Nucleus accumbens (tissue), 56 donors: ENCODE measurements at places on chromosomes 2 and 18.

- no peak for DNase-seq
Observed at GRCh38 chr18:43278355-43278754, 1.1 kb upstream of the SYT4 start.

DNA sequence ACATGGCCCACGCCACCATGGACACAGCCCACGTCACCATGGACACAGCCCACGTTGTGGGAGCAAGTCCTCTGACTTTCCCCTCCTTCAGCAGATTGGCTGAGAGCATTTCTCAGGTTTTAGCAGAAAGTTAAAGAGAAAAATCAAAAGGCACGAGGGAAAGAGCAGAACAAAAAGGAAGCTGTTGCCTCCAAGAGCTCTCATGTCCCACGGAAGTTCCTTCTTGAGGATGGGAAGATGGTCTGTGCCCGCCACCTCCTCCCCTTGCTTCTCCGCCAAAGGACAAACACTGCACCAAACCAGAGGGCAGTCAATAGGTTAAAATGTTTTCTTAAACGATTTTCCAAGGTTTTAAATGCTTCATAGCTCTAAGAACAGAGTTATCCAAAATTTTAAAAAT, 148.4 kb downstream of the HDAC4 start:
- no peak for DNase-seq

DNA sequence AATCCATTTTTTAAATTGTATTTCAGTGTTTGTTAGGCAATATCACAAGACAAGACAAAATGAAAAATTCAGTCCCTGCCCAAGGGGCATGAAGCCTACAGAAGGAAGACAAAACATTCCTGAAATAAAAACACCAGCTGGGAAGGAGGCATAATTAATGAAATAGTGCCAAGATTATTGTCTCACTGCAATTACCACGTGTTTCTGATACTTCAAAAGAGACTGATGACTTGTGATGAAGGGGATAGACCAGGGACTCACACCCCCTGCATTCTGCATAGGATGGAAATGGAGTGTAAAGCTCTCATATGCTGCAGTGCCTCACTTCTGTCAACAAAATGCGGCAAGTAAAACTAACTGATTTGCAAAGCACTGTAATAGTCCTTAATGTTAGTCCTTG, 178.1 kb downstream of the BARD1 start:
- DNase-seq: no peak

DNA sequence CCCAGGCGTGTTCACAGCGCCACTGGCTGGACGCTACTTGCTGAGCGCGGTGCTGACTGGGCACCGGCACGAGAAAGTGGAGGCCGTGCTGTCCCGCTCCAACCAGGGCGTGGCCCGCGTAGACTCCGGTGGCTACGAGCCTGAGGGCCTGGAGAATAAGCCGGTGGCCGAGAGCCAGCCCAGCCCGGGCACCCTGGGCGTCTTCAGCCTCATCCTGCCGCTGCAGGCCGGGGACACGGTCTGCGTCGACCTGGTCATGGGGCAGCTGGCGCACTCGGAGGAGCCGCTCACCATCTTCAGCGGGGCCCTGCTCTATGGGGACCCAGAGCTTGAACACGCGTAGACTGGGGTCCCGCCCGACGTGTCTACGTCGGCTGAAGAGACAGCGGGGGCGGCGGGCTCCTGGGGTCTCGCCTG, 891 bp upstream of the KHK start:
- DNase-seq: peak; percentile 57

GRCh38 chr2:104049981-104050380, 803.9 kb upstream of the POU3F3 start:
- no peak for DNase-seq

DNA sequence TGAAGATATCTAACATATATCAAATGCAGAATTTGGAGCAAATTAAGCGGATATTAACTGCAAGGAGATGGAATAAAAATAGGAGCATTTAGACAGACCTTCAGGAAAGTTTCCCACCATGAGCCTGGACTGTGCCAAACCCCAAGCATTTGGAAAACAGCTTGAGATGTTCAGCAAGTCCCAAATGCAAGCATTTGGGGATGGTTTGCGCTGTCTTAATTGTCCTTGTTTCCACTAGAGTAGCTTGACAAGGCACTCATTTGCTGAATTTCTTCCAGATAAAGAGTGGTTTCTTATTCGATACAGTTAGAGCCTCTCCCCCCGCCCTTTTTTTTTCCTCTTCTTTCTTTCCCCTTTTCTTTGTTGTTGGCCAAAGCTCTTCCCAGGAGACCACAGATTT, 77.1 kb upstream of the CDC42EP3 start:
- no peak for DNase-seq

- no peak for DNase-seq
Observed at GRCh38 chr2:196440413-196440812, 199.1 kb upstream of the CCDC150 start.

DNA sequence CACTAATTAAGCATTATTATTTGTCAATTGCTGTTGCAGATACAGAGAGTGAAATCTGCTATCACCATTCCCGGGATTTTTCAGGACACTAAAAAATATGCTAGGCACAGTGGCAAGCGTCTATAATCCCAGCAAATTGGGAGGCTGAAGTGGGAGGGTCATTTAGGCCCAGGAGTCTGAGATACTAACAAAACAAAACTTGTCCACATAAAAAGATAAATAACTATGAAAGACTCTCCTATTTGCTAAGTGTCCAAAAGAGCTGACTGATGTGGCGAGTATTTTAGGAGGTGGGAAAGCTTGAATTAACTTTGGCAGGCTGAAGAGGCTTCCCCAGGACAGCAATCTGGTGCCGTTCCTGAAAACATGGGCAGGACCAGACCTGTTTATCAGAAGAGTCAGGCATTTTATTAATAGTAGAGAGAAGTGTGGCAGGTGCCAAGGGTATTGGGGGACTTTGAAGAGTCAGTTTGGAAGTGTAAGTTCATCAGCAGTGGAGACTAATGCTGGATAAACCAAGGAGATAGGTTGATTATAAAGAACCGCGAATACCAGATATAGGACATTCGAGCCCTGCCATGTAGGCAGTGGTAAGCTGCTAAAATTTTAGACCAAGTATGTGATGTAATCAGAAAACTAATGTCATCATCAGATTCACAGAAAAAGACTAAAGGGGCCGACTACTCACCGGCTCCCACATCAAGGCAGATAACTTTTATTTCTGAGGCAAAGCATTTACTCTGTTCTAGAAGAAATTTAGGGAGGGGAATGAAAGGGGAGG, 201.8 kb downstream of the EPHA4 start:
- no peak for DNase-seq

GRCh38 chr2:180644709-180645108, 335.7 kb upstream of the UBE2E3 start:
- DNase-seq: no peak

- DNase-seq: no peak
Observed at GRCh38 chr2:30729031-30729430, 78.2 kb downstream of the CAPN13 start.
